ENCODE measurements at places on chromosomes 16 and 17.

- no peak for DNase-seq
Observed at GRCh38 chr17:65054602-65055001, 1.9 kb downstream of the GNA13 start.

DNA sequence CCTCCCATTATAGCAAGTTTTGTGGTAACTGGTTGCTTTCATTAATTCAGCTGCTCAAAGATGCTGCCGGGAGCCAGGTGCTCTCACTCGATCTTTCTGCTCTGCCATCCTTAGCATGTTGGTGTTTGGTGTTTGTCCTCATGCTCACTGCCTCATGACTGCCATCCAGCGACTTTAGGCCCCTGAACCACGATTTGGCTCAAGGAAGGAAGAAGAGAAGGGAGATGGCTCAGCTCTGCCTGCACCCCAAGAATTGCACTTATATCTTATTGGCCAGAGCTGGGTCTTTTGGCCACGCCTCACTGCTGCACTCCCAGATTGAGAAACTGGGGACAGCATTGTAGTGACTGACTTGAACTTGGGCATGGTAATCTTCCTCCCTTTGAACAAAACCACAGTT, 52.7 kb downstream of the ARSG start:
- DNase-seq, result no peak

DNA sequence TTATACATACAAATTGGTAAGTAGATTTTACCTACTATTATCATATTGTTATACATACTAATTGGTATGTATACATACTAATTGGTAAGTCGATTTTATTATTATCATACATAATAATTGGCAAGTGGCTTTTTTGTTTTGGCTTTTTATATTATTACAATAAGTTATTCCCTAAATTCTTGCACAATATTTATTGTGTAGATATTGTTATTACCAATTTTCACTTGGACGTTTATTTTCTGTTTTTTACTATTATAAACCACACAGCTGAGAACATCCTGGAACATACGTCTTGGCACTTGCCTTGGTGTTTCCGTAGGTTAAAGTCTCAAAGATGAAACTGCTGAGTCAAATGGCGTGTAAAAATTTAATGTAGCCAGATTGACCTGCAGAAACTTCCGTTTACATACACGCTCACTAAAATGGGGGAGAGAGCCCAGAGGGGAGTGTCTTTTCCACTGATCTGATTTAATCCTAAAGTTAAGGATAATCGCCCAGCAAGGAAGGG, 18.9 kb downstream of the GNGT2 start:
- no peak for DNase-seq

DNA sequence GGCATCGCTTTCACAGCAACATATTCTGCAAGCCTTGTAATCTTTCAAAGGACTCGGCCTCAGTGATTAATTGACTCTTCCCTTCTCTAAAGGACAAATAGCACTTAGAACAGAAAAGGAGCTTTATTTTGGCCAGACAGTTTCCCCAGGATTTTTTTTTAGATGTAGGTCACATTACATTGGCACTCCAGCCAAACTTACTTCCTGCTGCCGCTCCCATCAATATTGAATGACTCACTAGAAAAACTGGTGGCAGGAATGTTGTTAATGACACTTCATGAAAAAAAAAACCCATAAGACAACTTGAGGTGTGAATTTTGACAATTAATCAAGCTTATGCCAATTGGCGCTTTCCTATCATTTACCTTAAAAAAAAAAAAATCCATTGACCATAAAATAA, 432.6 kb downstream of the TOX3 start:
- DNase-seq, result no peak

- DNase-seq, result no peak
Observed at GRCh38 chr17:81434072-81434471, 38.8 kb downstream of the BAHCC1 start.

DNA sequence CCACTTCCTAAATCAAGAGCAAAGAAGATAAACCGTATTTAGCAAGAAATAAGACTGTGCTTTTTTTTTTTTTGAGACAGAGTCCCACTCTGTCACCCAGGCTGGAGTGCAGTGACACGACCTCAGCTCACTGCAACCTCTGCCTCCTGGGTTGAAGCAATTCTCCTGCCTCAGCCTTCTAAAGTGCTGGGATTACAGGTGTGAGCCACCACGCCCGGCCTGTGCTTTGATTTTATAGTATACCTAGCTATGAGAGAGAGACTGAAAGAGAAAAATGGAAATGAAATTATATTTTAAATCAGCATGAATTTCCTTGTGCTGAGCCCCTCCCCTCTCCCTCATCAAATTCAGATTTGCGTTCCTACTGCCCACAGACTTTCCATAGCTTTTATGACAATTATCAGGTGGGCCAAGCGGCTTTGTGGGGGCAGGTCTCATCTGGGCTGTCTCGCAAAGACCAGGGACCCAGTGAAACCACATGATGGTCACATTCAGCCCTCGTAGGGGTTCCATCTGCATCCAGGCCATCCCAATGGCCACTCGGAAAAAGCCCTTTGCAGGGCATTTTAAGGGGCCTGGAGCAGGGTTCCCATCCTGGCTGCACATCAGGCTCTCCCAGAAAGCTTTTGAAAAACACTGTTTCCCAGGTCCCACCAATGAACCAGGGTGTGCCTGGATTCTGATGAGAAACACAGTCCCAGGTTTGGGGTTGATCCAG, 8.5 kb downstream of the CACNG1 start:
- no peak for DNase-seq

DNA sequence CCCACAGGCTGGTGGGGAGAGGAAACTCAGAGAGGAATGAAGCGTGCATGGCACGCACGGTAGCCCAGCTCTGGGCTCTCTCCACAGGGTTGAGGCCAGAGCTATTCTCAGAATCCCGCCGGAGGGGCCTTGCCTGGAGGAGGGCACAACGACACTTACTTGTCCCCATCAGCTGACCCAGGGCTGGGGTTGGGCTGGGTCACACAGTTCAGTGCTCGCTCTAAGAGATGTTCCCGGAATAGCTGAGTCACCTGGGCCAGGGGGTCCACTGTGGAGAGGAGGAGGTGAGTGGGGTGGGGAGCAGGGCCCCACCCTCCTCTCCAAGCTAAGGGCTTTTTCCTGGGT, 21.8 kb downstream of the SREBF1 start:
- no peak for DNase-seq

DNA sequence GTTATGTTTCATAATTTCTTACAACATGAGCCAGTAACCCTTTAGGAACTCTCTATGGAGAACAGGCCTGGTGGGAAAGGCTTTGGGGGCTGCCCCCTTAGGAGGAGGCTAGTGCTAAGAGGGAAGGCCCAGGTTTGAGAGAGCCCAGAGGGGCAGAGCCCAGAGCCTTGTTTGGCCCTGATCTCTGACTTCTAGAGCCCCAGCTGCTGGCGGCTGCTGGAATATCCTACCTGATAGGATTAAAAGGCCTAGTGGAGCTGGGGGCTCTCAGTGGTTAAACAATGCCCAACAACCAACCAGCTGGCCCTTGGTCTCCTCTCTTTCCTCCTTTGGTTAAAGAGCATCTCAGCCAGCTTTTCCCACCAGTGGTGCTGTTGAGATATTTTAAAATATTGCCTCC, 54.1 kb downstream of the IGF2BP1 start:
- DNase-seq, result no peak

GRCh38 chr17:75785016-75785890, 647 bp downstream of the UNK start:
- DNase-seq, result peak; percentile 89

DNA sequence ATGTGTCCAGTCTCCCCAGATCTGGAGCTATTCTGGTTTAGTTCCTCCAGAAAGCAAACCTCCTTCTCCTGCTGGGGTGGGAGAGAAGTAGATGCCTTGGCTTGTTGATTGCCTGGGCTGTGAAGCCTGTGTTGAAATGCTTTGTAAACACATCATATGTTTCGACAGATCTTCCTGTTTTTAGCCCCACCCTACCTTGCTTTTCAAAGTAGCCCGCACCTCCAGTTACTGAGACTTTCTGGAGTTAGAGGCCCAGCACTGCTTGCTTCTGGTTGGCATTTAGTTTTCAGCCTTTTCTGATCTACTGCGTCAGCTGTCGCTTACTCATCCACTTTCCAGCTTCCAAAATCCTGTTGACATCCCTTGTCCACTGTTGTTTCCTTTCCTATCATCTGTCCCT, 17.9 kb upstream of the NDEL1 start:
- no peak for DNase-seq

- peak; percentile 53 for DNase-seq
Observed at GRCh38 chr17:2398655-2399571, 1.9 kb downstream of the MNT start.

GRCh38 chr17:77316651-77317050, 175.9 kb downstream of the SEC14L1 start:
- DNase-seq, result no peak

DNA sequence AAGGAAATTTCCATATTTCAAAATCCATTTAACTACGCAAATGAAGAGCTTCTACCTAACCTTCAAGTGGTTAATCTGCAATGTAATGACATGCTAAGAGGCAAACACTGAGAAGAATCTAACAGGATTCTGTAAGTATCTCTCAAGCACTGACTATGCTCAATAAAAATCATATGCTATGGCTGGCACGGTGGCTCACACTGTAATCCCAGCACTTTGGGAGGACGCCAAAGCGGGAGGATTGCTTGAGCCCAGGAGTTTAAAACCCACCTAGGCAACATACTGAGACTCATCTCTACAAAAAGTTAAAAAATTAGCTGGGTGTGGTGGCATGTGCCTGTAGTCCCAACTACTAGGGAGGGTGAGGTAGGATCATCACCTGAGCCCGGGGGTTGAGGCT, 32.7 kb downstream of the GNA13 start:
- DNase-seq, result no peak

- DNase-seq, result peak; percentile 74
Observed at GRCh38 chr17:81309859-81310839, 15.0 kb upstream of the SLC38A10 start.

DNA sequence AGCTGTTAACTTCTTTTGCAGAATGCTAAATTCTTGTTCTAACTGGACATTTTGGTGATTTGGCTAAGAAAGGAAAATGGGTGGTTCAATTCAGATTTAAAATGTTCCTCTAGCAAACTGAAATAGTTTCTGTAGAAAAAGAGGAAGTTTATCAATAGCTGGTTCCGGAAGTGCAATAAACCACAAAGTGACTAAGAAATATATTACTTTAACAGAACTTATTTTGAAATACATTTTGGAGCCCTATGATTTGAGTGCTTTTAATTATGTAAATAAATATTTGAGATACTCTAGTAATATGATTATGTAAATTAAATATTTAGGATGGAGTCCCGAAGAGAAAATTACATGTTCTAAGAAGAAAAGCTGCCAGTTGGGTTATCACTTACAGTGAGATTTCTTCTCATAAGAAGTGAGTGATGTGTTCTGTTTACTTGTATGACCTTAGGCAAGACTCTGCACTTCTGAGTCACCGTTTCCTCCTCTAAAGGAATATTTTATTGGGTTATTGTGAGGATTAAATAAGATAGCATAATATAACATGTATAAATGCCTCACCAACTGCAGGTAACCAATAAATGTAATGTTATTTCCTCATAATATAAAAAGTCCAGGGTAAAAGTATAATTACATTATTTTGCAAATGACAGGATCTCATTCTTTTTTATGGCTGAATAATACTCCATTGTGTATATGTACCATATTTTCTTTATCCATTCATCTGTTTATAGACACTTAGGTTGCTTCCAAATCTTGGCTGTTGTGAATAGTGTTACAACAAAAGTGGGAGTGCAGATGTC, at the start of gene EVI2B:
TSS of gene EVI2B (minus strand) at position 73 of the 800 bp plus-strand sequence. CDS start 8,445 bp downstream, outside the sequence.
- no peak for DNase-seq

DNA sequence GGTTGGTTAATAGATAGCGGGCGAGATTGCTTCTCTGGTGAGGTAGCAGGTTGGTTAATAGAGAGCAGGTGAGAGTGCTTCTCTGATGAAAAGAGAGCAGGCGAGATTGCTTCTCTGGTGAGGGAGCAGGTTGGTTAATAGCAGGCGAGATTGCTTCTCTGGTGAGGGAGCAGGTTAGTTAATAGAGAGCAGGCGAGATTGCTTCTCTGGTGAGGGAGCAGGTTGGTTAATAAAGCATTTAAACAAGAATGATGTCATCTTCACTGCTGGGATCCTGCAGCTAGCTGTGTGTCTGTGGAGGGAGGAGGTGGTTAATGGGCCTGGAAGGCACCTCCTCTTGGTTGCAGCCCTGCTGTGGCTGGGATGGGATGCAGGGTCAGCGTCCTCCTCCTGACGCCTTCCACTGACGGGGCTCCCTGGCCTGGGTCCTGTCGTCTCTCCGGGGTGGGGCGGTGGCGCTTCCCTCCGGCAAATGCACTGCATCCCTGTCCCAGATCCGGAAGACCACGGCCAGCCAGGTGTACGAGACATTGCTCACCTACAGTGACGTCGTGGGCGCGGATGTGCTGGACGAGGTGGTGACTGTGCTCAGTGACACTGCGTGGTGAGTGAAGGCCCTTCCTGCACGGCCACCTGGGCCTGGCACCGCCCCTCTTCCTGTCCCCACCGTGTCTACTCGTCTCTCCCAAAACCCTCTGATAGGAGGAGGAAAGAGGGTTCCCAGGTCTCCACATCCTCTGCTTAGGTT, 99.2 kb upstream of the ZNF750 start:
- DNase-seq, result peak; percentile 4

DNA sequence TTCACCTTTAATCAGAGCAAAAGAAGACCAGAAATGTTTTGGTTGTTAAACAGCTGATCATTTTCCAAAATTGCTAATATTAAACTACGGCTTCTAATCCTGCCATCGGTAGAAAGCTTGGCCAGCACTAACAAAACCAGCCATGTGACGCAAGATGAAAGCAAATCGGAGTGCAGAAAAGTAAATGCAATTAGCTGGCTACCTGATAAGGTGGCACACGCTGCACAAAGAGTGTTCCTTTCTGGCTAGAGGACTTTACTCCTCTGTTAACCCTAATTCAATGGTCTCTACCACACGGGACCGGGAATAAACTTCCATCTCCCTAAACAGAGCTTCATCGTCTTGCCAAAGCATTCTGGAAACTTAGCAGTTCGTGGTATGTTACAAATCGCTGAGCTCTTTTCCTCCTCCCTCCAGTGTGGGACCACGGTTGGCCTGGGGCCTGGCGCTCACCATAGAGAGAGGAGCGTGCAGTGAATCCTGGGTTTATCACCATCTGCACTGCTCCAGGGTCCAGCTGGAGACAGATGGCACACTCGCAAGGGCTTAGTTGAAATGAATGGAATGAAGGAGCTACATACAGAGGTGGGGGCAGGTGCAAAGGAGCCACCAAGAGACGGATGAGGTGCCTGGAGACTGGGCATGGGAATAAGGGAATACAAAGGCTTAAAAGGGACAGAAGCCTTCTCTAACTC, 10.1 kb upstream of the COG1 start:
- peak; percentile 67 for DNase-seq

DNA sequence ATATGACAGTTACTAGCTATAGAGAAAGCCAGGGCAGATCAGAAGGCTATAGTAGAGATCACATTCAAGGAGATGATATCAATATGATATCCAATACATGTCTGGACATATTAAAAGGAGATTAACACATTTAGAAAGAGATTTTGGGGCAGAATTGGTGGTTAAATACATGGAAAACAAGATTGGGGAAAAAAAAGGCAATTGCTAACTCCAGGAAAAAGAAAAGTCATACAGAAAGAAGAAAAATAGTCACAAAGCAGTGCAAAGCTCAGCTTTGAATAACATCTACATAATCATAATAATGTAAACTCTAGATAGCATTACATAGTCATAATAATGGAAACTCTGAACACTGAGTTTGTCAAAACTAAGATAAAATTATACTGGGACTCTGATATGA, 40.6 kb downstream of the MYH11 start:
- DNase-seq, result no peak

Measured in BE2C (cell line).